Upper lobe of right lung (tissue), 1 donor: ENCODE measurements at places on chromosomes 12 and 14.

- DNase-seq: no peak
- H3K36me3 ChIP-seq: peaks cover 8% of the 10 kb centered on the region
- no peak overlapping the region for H3K4me3 ChIP-seq
- peaks cover 4% of the 10 kb centered on the region for H3K4me1 ChIP-seq
- no peaks in the 10 kb centered on the region for H3K27me3 ChIP-seq
- no peak overlapping the region for H3K27ac ChIP-seq
These were observed 62.7 kb downstream of the EEA1 start for GRCh38 chr12:92866418-92866817.

- H3K36me3 ChIP-seq: no peaks in the 10 kb centered on the region
- no peak for DNase-seq
- no peak overlapping the region for H3K27ac ChIP-seq
- no peaks in the 10 kb centered on the region for H3K4me1 ChIP-seq
These were observed 127.9 kb upstream of the TMPO start for GRCh38 chr12:98387444-98387843.

DNA sequence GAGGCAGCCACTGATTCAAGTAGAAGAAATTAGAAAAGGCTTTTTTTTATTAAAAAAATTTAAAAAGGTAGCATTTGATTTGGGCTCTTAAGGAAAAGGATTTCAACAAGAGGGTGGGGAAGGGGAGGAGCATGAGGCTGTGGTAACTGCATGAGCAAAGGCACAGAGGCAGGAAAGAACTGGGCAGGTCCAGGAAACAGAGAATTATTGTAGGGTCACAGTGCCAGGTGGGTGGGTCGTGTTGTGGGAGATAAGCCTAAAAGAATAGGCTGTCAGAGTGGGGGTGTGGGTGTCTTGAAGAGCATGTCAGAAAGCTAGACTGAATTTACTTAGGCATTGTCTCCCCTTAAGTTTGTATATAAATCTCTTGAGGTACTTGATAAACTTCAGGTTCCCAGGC lies 7.8 kb downstream of the LIMA1 start:
- H3K27ac ChIP-seq: peak overlapping the region; percentile 48
- H3K4me3 ChIP-seq: no peak overlapping the region
- peaks cover 39% of the 10 kb centered on the region for H3K4me1 ChIP-seq
- DNase-seq: no peak
- H3K27me3 ChIP-seq: no peaks in the 10 kb centered on the region

DNA sequence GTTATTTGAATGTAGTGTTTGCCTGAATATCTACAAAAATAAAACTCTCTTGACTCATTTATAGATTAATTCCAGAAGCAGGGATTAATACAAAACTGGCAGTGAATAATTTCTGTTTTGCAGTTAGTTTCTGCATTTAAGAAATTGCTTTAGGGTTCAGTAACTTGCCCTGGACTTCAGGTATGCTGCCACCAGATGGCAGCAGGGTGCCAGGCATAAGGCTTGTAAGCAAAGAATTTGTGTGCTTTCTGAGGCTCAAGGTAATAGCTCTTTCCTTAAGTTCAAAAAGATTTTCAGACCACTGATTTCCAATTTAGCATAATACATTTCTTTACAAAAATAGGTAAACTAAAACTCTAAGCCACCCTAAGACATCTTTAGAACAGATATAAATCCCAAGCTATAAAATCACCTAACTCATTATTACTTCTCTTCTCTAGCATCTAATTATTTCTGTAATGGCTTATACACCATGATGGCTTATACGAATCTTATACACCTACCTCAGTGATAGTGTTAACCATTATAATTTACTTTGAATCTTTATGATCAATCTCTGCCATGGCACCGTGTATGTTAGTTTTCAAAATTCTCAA lies 398.3 kb downstream of the APAF1 start:
- H3K27ac ChIP-seq: no peak overlapping the region
- peak; percentile 77 for DNase-seq
- no peak overlapping the region for H3K4me3 ChIP-seq
- no peaks in the 10 kb centered on the region for H3K27me3 ChIP-seq

DNA sequence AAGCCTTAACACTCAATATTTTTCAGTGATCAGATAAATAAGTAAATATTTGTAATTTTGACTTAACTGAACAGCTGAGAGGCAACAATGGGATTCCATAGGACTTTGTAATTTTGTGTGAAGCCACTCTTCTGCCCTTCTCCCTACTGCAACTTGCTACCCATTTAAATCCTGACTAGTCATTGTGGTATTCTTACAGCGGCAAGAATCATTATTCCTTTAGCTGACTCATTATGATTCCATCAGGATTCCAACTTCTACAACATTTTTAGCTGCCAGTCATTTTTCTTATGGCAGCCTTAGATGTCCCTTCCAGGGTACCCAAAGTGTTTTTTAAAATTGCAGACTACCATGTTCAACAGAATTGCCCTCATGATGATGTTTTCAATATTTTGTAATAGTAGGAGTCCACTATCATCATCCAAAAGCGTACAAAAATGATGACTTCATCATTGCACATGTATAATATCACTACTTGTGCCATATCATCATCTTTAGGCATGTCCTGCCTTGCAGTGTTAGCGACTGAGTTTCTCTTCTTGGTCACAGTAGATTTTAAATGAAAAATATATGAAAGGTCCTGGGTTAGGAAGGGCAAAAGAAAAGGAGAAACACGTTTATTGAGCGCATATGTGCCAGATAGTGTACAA lies 5.1 kb upstream of the MAGOHB start:
- H3K27ac ChIP-seq: no peak overlapping the region
- H3K27me3 ChIP-seq: no peaks in the 10 kb centered on the region
- H3K4me3 ChIP-seq: no peak overlapping the region

- H3K27me3 ChIP-seq: no peaks in the 10 kb centered on the region
- no peaks in the 10 kb centered on the region for H3K4me1 ChIP-seq
- H3K4me3 ChIP-seq: no peak overlapping the region
- H3K27ac ChIP-seq: no peak overlapping the region
- H3K36me3 ChIP-seq: no peaks in the 10 kb centered on the region
These were observed 52.0 kb downstream of the KCNMB4 start for GRCh38 chr12:70418101-70418500.

DNA sequence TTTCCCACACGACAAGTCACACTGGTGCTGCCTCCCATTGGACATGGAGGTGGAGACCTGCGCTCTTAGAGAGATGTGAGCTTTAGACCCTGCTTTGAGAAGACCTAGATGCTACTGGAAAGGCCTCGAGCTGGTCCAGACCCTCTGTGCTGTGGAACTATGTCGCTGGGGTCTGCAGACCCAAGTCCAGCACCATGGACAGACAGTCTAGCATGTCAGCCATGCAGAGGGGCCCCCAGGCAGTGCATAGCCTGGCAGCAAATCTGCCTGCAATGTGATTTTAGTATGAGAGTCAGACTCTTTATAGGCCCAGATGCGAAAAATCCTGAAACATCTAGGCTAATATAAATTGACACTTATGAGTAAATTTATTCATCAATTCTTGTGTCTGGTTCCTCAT lies 141.5 kb downstream of the NTF3 start:
- no peak for DNase-seq
- no peak overlapping the region for H3K4me3 ChIP-seq
- no peaks in the 10 kb centered on the region for H3K27me3 ChIP-seq
- no peaks in the 10 kb centered on the region for H3K36me3 ChIP-seq
- H3K4me1 ChIP-seq: no peaks in the 10 kb centered on the region

DNA sequence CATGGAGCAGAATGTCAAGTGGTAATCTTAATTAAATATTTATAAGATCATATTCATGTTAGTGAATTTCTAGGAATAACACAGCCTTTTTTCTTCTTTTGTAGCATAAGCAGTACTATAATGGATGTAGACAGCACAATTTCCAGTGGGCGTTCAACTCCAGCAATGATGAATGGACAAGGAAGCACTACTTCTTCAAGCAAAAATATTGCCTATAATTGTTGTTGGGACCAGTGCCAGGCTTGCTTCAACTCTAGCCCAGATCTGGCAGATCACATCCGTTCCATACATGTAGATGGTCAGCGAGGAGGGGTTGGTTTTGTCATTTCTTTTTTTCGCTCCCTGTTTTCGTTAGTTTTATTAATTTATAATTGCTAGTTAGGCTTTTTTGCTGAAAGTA lies 23.1 kb downstream of the AEBP2 start:
- peaks cover 5% of the 10 kb centered on the region for H3K4me1 ChIP-seq
- peaks cover 37% of the 10 kb centered on the region for H3K36me3 ChIP-seq
- H3K4me3 ChIP-seq: no peak overlapping the region
- no peak for DNase-seq
- H3K27ac ChIP-seq: no peak overlapping the region
- no peaks in the 10 kb centered on the region for H3K27me3 ChIP-seq

DNA sequence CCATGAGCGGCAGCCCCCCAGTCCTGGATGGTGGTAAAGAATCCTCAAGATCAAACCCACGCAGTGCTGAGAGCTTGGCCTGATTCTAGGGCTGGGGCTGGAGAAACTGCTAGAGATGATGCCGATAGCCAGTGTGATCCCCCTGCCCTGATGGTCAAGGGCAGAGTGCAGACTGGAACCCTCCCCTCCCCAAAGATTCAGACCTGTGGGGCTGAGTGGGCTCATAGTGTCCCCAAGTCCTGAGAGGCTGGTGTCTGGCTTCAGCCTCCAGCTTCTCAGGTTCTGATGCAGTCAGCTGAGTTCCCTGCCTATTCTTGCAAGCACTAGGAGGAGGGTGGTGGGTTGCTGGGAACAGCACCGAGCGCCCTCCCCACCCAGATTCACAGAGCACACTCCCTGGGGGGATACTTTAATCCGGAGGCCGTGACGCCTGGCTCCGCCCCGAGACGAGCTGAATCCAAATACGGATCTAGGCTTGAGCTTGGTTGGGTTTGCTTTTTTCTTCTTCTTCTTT lies 11.9 kb downstream of the RHOF start:
- H3K4me1 ChIP-seq: peaks cover 19% of the 10 kb centered on the region
- no peaks in the 10 kb centered on the region for H3K36me3 ChIP-seq
- H3K27me3 ChIP-seq: no peaks in the 10 kb centered on the region
- no peak for DNase-seq
- H3K4me3 ChIP-seq: no peak overlapping the region
- H3K27ac ChIP-seq: peak overlapping the region; percentile 6

DNA sequence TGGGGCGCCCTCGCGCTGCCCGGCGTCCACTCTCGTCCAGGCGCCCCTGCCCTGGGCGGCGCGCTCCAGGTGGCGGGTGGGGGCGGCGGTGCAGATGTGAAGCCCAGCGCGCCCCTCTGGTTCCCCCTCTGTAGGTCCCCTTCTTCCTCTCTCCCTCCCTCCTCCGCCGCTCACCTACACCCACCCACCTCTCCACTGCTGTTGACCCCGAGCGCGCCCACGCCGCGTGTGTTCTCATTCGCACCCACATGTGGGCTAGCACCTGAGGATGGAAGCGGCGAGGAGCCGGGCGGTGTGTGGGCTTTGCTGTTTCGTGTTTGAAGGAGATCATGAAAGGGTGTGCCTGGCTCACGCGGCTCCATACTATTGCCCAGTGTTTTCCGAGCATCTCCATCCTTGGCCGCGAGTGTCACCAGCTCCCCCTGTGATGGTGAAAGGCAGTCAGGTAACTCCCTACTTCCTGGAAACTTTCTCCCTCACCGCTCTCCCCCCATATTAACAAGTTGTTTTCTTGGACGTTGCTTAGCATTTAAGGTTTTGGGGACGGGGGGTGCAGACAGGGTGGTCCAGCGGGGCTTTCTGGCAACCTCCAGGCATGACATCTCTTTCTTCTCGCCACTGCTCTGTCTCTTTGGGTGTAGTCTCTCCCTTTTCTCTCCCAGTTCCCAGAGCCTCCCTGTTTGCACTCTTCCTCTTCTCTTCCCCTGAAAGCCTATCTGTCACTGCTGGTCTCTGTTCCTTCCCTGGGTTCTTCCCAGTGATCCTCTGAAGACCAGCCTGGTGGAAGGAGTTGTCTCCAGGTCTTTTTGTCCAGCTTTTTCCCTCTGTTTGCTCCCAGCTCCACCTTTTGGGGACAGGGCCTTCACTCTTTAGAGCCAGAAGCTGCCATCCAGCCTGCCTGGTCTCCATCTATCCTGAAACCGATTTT lies 1.6 kb downstream of the CACNA1C start:
- H3K4me3 ChIP-seq: peak overlapping the region; percentile 44
- peak overlapping the region; percentile 11 for H3K27ac ChIP-seq
- no peak for DNase-seq
- peaks cover 43% of the 10 kb centered on the region for H3K27me3 ChIP-seq
- no peaks in the 10 kb centered on the region for H3K36me3 ChIP-seq
- peaks cover 13% of the 10 kb centered on the region for H3K4me1 ChIP-seq

DNA sequence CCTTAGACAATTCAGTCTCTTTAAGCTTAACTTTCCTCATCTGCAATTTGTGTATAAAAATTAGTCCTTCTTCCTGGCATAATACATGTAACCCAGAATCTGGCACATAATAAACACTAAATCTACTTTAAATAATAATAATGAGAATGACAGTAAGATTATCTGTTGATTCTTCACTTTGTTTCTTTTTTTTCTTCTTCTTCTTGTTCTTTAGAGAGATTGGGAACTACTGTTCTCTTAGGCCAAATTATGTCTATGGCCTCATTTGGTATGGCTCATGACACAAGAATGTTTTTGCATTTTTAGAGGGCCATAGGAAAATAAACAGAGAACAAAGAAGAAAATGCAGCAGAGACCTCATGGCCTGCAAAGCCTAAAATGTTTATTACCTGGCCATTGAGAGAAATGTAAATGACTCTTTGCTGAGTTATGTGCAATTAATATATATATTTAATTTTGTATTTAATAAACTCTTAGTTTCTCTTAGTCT lies 275.8 kb downstream of the SLC6A15 start:
- H3K4me1 ChIP-seq: no peaks in the 10 kb centered on the region
- H3K27me3 ChIP-seq: no peaks in the 10 kb centered on the region
- H3K27ac ChIP-seq: no peak overlapping the region
- DNase-seq: no peak
- H3K36me3 ChIP-seq: no peaks in the 10 kb centered on the region
- H3K4me3 ChIP-seq: no peak overlapping the region

DNA sequence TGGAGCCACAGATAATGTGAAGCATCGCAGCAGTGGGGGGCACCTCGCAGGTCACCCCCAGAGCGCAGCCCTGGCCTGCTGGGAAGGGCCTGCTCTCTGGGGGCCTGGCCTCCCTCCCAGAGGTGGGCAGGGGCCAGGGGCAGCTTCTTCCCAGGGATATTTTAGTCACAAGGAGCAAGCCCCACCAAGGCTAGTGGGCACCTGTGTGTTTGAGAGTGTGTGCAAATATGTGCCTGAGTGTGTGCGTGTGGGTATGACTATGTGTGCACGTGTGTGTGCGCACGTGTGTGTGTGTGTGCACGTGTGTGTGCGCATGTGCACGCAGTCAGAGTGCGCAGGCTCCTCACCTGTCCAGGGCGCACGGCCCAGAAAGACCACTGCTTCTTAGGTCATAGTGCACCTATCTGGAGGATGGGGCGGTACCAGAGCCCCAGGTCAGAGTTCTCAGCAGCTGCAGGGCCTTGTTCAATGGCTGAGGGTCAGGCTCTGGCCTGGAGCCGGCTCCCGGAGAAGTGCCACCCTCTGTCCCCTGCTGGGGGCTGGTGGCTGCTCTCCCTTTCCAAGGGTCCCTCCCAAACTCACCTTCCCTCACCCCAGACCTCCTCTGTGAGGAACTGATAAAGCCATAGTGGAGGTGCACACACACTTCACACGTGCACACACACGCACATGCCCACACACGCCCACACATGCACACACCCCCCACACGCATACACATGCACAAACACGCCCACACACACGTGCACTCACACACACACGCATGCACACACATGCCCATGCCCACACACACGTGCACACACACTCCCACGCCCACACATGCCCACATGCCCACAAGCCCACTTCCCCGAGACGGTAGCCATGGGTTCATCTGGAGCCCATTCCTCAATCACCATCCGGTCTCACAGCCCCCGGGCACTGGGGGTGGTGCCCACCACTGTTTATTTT lies 128.5 kb downstream of the KIF26A start:
- peak; percentile 54 for DNase-seq
- H3K36me3 ChIP-seq: no peaks in the 10 kb centered on the region
- no peaks in the 10 kb centered on the region for H3K4me1 ChIP-seq
- no peak overlapping the region for H3K27ac ChIP-seq
- H3K27me3 ChIP-seq: no peaks in the 10 kb centered on the region
